Activated CD4-positive, alpha-beta T cell treated with anti-CD3 and anti-CD28 coated beads for 24 hours (primary cell): ENCODE measurements at places on chromosomes 2 and 18.

- DNase-seq = no peak
Observed at GRCh38 chr2:29583548-29584156, 337.7 kb downstream of the ALK start.

- DNase-seq = no peak
Observed at GRCh38 chr2:39080152-39080551, 40.7 kb downstream of the SOS1 start.

DNA sequence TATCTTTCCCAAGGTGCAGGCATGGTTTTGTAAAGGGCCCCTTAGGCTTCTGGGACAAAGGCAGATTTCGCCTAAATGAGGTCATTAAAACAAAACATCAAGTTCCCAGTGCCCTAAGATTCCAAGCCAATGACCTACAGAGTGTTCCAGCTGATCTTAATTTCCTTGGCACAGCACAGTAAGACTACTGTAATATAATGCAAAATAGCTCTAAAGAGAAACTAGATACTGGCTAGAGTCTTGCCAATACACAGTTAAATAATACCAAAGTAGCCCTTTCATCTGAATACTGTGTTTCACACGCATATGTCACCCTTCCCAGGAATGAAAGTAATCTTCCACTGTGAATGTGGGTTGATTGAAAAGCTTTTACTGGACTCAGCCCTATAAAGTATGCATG is 14.7 kb downstream of the GRB14 start:
- no peak for DNase-seq

GRCh38 chr2:77054938-77055337 is 467.2 kb downstream of the LRRTM4 start:
- DNase-seq = no peak

GRCh38 chr2:162123806-162124758 is 28.0 kb downstream of the GCG start:
- peak; percentile 18 for DNase-seq

DNA sequence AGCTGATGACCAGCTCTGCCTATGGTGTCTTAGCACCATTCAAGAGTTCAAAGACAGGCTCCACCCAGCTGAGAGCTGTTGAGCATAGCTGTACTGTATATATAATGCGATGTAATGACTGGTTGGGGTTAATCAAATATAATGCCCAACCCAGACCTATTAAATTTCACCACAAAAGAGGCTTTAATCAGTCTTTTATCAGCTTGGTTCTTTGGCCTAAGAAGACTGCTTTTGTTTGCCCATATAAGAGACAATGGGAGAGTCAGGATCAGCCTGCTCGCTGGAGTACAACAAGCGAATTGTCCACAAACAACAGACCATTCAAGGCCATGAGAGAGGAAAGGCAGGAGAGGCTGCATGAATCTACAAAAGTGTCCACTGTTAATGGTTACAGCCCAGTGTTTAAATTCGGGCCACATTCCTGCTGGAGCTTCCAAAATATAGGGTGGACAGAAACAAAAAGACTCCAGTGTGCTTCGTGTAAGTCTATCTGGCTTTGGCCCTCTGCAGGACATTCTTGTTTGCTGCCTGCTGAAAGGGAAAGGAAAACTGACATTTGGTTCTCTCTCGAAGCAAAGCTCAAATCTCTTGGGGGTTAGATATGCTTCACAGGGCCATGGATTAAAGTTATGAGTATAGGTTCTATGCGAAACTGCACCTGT is 299.0 kb upstream of the FBXO11 start:
- DNase-seq = no peak

DNA sequence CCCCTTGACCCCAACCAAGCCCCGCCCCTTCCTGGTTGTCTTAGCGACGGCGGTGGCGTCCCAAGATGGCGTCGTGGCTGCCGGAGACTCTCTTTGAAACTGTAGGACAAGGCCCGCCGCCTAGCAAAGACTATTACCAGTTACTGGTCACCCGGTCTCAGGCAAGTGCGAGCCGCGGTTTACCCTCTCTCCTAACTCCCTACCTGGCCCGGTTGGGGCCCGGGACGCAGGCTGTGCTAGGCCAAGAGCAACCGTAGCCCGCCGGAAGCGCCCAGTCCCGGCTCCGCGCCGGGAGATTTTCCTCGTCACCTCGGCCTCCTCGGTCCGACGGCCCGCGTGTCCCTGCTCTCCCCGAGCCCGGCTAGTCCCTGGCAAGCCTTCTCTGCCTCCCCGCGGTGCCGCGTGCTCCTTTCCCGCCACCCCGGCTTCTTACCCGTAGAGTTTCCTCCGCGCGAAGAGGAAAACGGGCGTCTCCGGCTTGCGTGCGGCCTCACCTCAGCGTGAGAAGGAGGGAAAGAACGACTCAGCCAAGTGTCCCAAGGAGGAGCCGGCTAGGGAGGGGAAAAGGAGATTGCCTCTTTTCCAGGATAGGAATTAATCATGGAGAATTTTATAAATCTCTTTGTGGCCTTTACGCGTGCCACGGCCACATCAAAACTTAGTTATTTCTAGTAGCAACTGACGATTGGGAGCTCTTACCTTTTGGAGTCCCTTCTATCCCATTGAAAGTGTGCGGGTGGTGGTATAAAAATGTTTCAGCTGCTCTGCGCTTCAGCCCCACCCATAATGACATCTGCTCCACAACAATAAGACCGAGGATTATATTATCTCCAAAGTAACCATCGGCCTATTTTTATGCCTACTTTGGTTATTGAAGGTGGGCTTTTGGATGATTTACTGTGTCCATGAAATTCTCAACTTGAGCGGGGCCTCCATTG is at the start of gene FBXO36:
TSS of gene FBXO36 (plus strand) at position 55 of the 938 bp plus-strand sequence. CDS start at position 66, 11 bp downstream.
- peak; percentile 87 for DNase-seq

DNA sequence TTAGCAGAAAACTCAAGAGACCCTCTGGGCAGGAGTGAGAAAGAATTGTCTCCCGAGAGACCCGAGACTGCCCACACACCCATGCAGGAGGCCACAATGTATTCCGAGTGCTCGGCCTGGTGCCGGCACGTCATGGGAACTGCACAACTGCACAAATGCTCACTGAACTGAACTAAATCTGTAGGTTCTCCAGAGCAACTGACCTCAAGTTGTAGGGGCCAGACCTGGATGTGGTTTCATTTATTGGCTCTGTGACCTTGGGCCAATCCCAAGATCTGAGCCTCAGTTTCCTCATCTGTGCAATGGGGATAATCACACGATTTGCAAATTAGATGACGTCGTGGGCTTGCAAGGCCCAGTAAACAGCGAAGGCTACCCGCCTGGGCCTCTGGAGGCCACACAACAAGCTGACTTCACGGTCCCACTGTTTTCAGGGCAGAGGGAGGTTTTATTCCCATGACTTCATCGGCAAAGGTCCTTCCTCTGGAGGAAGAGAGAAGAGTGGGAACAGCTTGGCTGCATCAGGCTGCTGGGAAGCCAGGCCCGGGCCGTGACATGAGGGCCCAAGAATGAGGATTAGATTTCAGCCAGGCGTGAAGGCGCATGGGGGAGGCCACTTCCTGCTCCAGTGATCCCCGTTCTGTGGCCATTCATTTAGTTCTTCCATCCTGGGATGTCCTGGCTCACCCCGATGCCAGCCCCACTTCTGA is 3.6 kb upstream of the ERFE start:
- DNase-seq = no peak

- no peak for DNase-seq
Observed at GRCh38 chr2:236565212-236565611, 4.4 kb upstream of the ACKR3 start.

DNA sequence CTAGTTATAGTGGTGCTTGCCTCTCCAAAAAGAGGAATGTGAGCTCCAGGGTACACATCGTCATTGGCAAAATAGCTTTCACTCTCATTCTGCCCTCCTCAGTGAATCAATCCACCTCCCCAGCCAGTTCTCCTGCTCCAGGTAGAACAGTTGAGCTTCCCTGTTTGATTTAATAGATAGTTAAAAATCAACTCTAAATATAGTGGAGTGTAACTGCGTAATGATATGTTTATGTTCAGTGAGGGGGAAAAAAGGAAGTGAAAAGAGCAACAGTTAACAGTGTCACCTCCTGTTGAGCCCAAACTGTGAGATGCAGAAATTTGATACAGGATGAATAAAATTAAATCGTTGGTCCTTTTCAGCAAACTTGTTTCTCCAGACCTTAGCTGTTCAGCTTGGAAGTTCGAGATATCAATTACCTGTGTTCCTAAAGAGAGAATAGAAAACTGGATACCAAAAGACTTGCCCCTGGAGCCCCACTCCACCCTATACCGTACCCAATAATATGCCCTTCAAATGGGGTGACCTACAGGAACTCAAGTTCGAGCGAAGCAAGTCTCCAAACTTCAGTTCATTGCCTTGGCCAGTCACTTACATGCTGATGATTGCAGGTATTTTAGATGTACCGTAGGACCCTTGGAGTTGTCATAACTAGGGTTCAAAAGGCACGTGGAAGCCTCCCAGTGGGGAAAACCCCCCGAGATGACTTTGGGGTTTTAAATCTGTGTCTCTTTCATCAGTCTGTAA is 708.4 kb downstream of the RNF144A start:
- DNase-seq = no peak

DNA sequence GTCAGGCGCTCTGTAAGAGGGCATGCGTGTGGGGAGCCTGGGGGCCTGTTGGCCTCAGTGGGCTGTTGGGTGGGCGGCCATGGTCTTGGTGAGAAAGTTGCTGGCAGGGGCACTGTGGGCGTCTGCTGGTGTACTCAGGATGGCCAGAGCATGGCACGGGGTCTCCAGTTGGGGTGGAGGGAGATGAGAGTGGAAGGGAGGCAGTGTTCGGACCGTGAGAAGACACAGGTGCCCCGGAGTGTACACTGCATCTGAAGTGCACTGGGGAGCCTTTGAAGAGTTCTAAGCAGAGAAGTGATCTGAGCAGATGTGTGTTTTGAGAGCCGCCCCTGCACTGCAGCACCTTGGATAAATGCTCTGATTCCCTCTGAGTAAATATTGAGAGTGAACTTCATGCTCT is 150.8 kb downstream of the LDLRAD4 start:
- no peak for DNase-seq

GRCh38 chr2:239870863-239871262 is 154.3 kb downstream of the NDUFA10 start:
- no peak for DNase-seq

DNA sequence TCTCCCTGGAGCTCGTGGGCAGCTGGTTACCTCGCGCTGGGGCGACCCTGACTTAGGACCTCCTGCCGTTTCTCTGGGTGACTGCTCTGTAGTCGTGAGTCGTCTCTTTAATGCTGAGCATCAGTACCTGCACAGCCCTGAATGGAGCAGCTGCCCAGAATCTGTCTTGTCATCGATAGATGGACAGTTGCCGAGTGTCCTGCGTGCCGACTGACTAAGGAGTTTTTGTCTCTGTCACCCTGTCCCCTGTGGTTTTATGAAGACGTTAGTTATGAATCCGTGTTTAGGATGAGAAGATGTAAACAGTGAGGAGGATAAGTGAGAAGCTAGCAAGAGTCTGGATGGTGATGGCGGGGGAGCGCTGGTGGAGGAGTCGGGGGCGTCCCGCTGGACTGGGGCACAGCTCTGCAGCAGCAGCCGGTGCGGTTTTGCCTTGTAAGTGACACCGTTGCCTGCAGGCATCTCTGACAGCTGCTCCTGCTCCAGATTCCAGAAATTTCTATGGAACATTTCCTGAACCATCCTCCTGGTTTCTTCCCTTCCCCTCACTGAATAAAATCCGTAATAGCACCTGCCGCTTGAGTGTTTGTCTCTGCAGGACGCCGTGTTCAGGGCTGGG is 13.3 kb downstream of the AGAP1 start:
- DNase-seq = no peak

DNA sequence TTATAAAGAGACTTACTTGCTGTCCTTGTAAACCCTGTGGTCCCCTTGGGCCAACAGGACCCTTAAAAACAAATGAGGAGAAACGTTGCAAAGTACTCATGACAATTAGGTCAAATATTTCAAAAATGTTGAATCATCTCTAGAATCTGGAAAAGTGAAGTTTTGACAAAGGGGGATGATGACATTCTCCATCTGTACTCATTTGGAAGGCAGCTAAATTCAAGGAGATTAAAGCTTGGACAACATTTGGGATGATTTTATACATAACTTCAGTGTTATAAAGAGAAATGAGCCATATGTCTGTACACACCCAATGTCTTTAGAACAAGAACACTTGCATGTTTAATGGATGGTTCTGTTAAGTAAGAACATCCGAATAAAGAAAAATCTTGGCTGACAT is 92.9 kb downstream of the COL5A2 start:
- no peak for DNase-seq

DNA sequence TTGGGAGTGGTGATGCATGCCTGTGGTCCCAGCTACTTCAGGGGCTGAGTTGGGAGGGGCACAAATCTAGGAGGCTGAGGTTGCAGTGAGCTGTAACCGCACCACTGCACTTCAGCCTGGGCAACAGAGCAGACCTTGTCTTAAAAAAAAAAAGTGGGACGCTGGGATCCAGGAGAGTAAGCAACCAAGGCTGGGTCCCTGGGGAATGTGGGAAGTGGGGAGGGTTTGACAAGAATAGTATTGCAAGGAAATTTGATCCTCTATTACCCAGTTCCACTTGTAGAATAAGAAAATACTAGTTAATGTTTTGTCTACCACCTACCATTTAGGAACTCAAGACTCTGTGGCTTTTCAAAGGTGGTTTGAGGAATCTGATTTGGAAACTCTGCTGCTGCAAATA is 21.1 kb upstream of the DYTN start:
- DNase-seq = no peak

- DNase-seq = no peak
Observed at GRCh38 chr2:69340101-69340775, 46.8 kb downstream of the GFPT1 start.

DNA sequence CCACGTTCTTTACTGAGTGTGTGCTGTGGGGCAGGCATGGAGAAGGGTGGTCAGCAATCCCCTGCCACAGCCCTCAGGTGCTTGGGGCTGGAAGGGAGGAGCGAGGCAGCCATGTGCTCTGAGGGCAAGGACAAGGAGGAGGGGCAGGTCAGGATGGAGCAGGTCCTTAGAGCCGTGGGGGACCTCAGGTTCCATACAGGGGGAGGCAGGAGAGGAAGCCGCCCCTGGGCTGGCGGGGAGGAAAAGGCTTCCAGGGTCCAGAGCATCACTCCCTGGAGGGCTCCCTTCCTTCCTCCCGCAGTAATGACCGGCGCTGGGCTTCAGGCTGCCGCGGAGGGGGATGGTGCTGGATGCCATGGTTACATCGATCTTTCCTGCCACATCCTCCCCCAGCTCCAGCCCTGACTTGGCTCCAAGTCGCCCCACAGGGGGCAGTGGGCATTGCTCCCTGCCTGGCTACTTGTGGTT is 6.6 kb downstream of the GAREM2 start:
- no peak for DNase-seq

- DNase-seq = no peak
Observed at GRCh38 chr2:231222318-231223000, 24.0 kb downstream of the ARMC9 start.

- DNase-seq = no peak
Observed at GRCh38 chr2:225010804-225011203, 31.5 kb downstream of the DOCK10 start.

DNA sequence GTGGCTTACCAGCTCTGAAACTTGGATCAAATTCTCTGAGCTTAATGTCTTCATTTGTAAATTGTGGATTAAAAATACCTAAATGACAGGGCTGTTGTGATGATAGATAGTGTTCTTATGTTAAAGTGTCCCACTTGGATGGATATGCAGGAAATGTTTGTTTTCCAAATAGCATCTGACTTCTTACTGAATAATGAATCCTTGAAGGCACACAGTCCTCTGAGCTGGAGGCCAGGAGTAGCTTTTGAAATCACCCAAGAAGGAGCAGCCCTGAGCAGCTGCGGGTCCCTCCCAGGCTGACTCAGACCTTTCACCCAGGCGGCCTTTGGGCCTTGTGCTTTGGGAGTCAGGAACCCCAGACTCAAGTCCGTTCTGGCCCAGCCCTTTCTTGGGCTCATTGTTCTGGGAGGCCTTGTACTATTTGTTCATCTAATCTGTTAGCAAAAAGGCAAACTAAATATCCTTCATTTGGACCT is 173.0 kb upstream of the GATA6 start:
- DNase-seq = no peak

- no peak for DNase-seq
Observed at GRCh38 chr2:199018826-199019225, 438.9 kb downstream of the SATB2 start.
